ENCODE measurements at places on chromosomes 7 and 10.

DNA sequence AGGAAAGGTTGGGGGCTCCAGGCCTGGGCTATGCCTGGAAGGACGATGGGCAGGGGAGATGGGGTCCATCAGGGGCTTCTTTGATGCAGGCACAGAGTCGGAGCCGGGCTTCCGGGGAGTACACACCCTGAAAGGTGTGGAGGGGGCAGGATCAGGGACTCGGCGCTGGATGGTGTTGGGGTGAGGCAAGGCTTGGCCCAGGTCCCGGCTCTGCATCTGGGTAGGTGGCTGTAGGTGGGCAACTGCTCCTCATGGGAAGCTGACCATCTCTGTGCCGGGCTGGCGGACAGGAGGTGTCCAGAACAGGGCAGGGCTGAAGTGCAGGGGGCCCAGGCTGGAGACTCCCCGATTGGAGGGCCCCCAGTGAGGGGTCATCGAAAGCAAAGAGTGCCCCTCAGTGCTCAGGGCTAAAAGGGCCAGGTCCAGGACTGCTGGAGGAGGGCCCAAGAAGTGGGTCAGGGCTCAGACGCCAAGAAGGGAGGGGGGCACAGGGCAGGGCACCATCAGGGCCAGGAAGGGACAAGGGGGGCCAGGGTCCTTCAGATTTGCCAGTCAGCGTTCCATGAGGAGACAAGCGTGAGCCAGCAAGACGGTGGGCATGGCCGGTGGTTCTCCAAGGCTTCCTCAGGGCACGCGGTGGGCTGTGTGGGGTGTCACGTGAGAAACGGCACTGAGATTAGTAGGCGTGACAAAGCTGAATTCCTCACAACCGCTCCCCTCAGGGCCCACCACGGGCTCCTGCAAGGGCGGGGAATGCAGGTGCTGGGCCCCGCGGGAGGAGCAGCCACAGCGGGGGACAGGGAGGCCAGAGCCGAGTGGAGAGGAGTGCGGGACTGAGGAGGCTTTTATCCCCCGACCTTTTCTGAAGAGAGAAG, 97.0 kb downstream of the BMS1 start:
- no peak for DNase-seq

GRCh38 chr10:80421707-80422536, 13.6 kb downstream of the PRXL2A start:
- no peak for DNase-seq

DNA sequence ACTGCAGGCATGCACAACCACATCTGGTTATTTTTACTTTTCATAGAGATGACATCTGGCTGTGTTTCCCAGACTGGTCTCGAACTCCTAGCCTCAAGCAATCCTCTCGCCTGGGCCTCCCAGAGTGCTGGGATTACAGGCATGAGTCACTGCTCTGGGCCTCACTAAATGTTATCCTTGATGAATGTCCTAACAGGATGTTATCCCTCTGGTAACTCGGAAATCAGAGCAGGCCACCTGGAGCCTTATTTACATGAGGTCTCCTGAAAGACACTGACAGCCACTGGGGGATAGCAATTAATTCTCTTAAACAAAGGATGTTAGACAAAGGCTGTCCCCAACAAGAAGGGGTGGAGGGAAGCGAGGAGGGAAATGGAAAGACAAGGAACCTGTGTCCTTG, 4.5 kb upstream of the ZNF438 start:
- DNase-seq, result no peak

- DNase-seq, result no peak
Observed at GRCh38 chr7:100840470-100841100, 11.9 kb upstream of the SLC12A9 start.

- no peak for DNase-seq
Observed at GRCh38 chr10:103872137-103872931, 17.0 kb upstream of the SH3PXD2A start.

DNA sequence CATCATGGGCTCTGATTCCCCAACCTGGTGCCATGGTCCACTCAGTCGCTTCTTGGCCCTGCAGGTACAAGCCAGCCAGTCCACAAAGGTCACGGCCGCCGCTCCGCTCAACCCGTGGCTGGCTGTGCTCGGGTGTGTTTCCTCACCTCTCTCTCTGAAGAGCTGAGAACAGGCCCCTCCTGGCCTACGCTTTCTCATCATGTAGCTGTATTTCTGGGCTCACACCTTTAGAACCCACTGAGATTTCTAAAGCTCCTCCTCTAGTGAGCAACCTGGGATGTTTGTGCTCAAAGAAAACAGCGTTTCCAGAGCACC, 30.2 kb downstream of the PTPRN2 start:
- DNase-seq, result no peak

- no peak for DNase-seq
Observed at GRCh38 chr10:131725581-131726069, 175.2 kb upstream of the PPP2R2D start.

DNA sequence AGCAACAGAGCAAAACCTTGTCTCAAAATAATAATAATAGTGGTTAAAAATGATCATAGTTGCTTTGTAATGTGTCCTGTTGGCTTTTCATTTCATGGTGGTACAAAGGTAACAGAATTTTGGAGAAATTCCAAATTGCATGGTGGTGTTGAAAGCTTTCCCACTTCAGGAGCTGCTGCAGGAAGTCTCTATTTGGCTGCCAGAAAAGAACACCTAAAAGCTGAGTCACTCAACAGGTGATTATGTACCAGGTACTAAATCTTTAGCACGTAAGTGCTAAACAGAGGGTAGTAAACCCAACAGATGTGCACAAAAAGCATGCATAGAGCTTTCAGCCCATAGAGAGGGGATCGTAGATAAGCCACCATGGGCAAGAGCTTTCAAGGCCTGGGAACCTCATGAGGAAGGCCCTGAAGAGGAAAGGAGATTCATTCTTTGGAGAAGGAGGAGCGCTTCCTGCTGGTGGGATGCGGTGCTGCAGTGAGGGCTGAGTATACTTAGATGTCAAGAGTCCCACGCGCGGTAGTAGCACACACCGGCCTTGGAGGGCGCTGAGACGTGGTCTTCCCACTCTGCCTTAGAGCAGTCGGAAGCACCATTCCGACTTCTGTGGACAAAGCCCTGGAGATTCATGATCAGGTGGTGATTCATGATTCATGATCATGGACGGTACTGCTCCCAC, 118.7 kb downstream of the RALA start:
- DNase-seq, result no peak

Measured in amygdala (tissue), 56 donors.